NCI-H446 (cell line): ENCODE measurements at places on chromosomes 7 and 10.

DNA sequence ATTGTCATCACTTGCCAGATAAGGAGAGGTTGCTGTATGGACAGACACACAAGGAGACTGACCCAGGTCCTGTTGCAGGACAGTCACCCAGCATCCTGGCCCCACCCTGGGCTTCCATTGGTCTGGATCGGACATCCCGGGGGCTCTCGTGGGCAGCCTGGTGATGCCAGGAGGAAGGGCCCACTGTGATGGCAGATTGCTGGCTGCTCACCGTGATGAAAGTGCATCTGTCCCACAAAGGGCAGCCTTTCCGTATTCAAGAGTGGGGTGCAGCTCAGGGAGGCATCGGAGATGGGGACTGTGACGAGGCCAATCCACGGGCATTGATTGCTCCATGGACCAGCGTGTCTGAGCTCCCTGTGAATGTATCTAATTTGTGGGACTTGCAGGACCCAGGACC lies 41.3 kb downstream of the PRKAG2 start:
- DNase-seq: no peak

- peak; percentile 48 for DNase-seq
Observed at GRCh38 chr7:126803060-126803665, 449.6 kb downstream of the GRM8 start.

DNA sequence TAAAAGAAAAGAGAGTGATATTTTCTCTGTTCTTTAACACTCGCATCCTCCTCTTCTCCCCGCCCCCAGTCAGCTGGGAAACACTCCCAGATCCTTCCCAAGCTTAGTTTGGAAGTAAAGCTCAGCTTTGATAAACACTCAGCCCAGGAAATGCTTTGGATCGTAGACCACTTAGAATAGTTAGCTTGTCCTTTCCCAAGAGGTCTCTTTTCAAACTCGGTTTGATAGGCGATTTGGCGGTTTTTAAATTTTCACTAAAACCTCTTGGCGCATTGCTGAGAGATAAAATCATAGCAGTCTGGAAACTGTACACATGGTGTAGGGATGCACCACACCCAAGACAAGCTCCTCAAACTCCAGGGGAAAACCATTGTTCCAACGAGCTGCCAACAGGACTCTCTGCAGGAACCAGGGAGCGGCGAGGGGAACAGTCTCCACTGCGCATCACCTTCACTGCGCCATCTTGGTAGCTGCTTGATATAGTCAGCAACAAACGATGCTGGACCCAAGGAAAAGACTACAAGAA lies 22.3 kb downstream of the SMURF1 start:
- DNase-seq: no peak

- no peak for DNase-seq
Observed at GRCh38 chr10:93615576-93616235, 3.4 kb downstream of the PDE6C start.

DNA sequence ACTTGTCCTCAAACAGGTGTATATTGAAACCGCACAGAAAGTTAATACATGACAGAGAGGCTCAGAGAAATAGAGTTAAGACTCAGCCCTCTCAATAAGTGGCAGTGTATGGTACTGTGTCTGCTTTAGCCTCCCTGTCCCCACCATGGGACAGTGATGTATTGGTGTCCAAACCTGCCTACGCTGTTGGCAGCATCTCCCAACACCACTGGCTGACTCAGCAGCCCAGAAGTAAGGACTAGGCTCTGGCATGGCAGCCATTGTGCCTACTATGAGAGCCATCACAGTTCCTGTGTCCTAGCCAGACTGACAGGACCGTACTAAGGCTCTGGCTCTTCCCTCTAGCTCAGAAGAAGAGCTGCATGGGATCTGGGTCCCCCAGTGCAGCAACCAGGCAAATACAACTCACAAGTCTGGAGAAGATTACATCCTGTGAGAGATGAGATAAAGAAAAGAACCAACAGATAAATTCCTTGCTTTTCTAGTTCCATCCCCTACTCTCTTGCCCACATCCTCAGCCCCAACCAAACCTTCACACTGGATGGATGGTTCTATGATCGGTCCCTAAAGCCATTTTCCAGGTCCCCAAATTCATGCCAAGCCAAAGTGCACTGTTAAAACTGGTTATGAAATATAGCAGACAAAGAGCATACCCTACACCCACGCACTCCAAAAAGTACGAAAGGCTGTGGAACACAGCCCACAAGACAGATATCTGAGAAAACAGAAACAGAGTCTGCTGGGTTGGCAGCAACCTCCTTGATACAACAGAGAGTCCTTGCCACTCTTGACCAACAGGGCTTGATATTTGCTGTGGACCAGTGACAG lies 44.1 kb upstream of the DMTF1 start:
- no peak for DNase-seq
